ENCODE measurements at places on chromosomes 1 and 21.

GRCh38 chr1:228315945-228316588 lies 90.6 kb downstream of the TRIM11 start:
- DNase-seq: no peak

- DNase-seq: peak; percentile 21
Measured at GRCh38 chr1:110337704-110338308, 1.4 kb upstream of the RBM15 start.

DNA sequence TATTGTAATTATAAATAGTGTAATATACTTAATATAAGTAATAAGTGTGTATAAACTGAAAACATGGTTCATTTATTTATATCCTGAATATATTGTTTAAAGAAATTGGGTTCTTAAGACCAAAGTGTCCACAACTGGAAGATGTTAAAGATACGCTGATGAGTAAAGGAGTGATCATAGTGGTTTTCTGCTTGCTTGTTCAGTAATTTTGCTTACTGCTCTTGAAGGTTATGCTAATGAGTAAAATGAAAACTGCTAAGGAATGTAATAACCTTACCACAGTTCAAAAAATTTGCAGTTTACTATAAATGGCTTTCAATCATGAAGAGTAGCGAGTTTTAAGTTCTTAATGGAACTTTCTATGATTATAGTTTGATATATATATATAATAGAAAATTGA lies 22.0 kb downstream of the DONSON start:
- no peak for DNase-seq

- no peak for DNase-seq
Measured at GRCh38 chr21:15437883-15438282, 291.9 kb upstream of the USP25 start.

- no peak for DNase-seq
Measured at GRCh38 chr1:212986551-212986950, 29.1 kb downstream of the ANGEL2 start.

DNA sequence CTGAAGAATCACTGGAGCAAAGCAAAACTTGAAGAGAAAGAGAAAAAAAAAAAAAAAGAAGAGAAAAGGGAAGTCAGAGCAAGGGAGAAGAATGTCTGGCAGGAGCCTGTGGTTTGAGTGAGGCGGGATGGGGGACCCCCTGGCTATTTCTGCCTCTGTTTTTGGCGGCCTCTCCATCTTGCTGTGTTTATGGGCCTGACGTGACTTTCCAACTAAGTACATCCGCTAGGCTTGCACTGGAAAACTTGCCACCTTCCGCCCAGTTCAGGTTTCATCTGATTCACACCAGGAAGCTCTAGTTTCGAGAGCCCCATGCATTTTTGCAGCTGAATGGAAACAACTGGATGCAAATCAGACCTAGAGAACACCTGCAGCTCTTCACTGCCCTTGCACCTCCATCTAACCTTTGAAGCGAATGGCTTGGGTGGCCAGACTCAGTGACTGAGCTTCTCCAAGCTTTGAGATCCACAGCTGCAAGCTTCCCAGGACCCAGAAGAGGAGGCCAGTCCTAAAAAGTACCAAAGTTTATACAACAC lies 28.0 kb downstream of the TBX15 start:
- no peak for DNase-seq

DNA sequence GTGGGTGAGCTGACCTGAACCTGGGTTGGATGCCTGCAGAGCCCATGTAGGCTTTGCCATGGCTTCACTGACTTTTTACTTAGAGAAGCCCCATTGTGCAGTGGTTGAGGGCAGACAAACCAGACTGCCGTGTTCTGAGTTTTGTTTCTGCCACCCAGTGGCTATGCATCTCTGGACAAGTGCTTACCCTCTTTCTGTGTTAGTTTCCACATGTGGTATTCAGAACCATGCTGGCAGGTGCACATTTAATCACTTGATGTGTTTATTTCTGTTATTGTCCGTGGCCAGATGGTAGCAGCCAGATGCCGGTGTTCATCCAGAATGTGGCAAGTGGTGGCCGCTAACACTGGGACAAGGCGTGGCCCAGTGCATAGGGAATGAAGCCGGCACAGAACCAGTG lies 10.3 kb upstream of the PTPN7 start:
- no peak for DNase-seq

- peak; percentile 12 for DNase-seq
Measured at GRCh38 chr21:37367703-37368540, 1.3 kb downstream of the DYRK1A start.

GRCh38 chr1:111369177-111369576 lies 58.4 kb downstream of the OVGP1 start:
- DNase-seq: no peak
